ENCODE measurements at places on chromosomes 12 and 14. TPM values are rescaled to one million over a fixed set of nuclear protein-coding genes. Genes with fewer than 3 reads are reported as not detected.

Gene AGAP2
- 0.28 TPM for total RNA-seq

Gene AICDA
- not detected for total RNA-seq

Gene C1R
- total RNA-seq: 11.7 TPM

Gene CHGA
- total RNA-seq: not detected

Gene A2M
- total RNA-seq: 11.8 TPM

Gene TMEM229B
- 4.5 TPM for total RNA-seq

Gene CTSG
- total RNA-seq: not detected

Gene MIP
- total RNA-seq: 0.19 TPM

Gene CLEC2A
- not detected for total RNA-seq

Gene OTUB2
- 2.0 TPM for total RNA-seq

Gene DDX47
- 99.2 TPM for total RNA-seq

Gene SLC41A2
- 41.2 TPM for total RNA-seq

Gene DNAH10
- total RNA-seq: 20.0 TPM

Gene RHEBL1
- total RNA-seq: 0.56 TPM

Gene TIGAR
- 12.4 TPM for total RNA-seq

Gene RERGL
- total RNA-seq: 0.38 TPM

Gene LHX5
- total RNA-seq: not detected

Gene ZDHHC22
- total RNA-seq: not detected
